ENCODE measurements at places on chromosomes 4 and X.

- no peak overlapping the region for H3K27ac ChIP-seq
- DNase-seq, result no peak
- H3K4me3 ChIP-seq, result no peak overlapping the region
- no peaks in the 10 kb centered on the region for H3K36me3 ChIP-seq
- no peaks in the 10 kb centered on the region for H3K4me1 ChIP-seq
These were observed 36.6 kb upstream of the BTC start for GRCh38 chr4:74830928-74831327.

GRCh38 chr4:158729716-158730559 is 6.7 kb upstream of the PPID start:
- no peak overlapping the region for H3K27ac ChIP-seq
- peaks cover 30% of the 10 kb centered on the region for H3K4me1 ChIP-seq
- H3K4me3 ChIP-seq, result no peak overlapping the region
- DNase-seq, result peak; percentile 28
- no peaks in the 10 kb centered on the region for H3K36me3 ChIP-seq

GRCh38 chr4:67894659-67895058 is 10.9 kb upstream of the TMPRSS11D start:
- no peaks in the 10 kb centered on the region for H3K4me1 ChIP-seq
- DNase-seq, result no peak
- peaks cover 2% of the 10 kb centered on the region for H3K27me3 ChIP-seq
- H3K36me3 ChIP-seq, result no peaks in the 10 kb centered on the region
- no peak overlapping the region for H3K27ac ChIP-seq

- no peaks in the 10 kb centered on the region for H3K4me1 ChIP-seq
- DNase-seq, result no peak
- H3K27me3 ChIP-seq, result peaks cover 5% of the 10 kb centered on the region
These were observed 664.9 kb upstream of the LCORL start for GRCh38 chr4:18686338-18687037.

DNA sequence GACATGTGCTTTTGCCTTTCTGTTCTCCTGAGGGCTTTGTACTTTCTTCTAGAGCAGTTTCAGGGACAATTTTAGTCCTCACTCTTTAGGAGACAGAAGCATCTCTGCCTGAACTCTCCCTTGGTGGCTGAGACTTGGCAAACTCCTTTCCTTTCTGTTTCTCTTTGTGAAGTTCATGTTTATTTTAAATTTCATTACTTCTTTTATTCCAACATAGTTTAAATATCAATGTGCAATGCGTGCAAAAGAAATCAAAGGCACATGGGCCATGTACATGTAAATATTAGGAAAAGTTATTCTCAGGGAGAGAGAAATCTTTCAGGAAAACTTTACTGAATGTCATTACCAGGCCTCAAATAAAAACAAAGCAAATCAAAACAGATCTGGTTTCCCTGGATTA is 177.6 kb downstream of the RNF150 start:
- DNase-seq, result no peak
- no peaks in the 10 kb centered on the region for H3K36me3 ChIP-seq
- H3K27me3 ChIP-seq, result no peaks in the 10 kb centered on the region
- H3K27ac ChIP-seq, result no peak overlapping the region
- no peaks in the 10 kb centered on the region for H3K4me1 ChIP-seq
- no peak overlapping the region for H3K4me3 ChIP-seq

GRCh38 chrX:83510510-83511062 is 2.5 kb downstream of the POU3F4 start:
- no peaks in the 10 kb centered on the region for H3K4me1 ChIP-seq
- no peak overlapping the region for H3K4me3 ChIP-seq
- H3K27me3 ChIP-seq, result peaks cover 29% of the 10 kb centered on the region

GRCh38 chrX:72006461-72006860 is 95.8 kb downstream of the NHSL2 start:
- peaks cover 14% of the 10 kb centered on the region for H3K27me3 ChIP-seq
- no peaks in the 10 kb centered on the region for H3K36me3 ChIP-seq
- H3K4me1 ChIP-seq, result no peaks in the 10 kb centered on the region
- no peak overlapping the region for H3K27ac ChIP-seq
- no peak for DNase-seq

DNA sequence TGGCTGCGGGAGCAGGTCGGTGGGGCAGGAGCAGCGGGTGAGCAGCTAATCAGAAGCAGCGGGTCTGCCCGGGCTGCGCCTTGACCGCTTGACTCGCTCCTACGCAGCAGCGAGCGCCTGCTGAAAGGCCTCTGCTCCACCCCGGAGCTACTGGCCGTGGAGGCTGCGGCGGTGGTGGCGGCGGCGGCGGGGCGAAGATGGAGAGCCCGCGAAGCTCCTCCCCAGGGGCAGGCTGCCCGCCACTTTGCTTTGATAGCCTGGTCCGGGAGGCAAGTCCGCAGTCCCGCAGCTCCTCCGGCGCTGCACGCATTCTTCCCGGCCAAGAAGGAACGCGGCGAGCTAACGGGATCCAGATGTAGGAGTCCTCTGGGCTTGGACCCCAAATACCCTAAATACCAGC is 36.7 kb downstream of the PJA1 start:
- H3K36me3 ChIP-seq, result no peaks in the 10 kb centered on the region
- no peak for DNase-seq
- H3K4me1 ChIP-seq, result no peaks in the 10 kb centered on the region
- no peak overlapping the region for H3K4me3 ChIP-seq

- H3K27ac ChIP-seq, result no peak overlapping the region
- H3K4me1 ChIP-seq, result peaks cover 7% of the 10 kb centered on the region
- H3K27me3 ChIP-seq, result peaks cover 9% of the 10 kb centered on the region
- no peak for DNase-seq
These were observed 19.6 kb upstream of the PBDC1 start for GRCh38 chrX:76153221-76153620.

- H3K36me3 ChIP-seq, result no peaks in the 10 kb centered on the region
- no peaks in the 10 kb centered on the region for H3K27me3 ChIP-seq
- no peaks in the 10 kb centered on the region for H3K4me1 ChIP-seq
- H3K27ac ChIP-seq, result no peak overlapping the region
These were observed 32.4 kb downstream of the MAGEC1 start for GRCh38 chrX:141936080-141936479.

GRCh38 chr4:3489451-3489962 is 26.4 kb downstream of the DOK7 start:
- H3K36me3 ChIP-seq, result no peaks in the 10 kb centered on the region
- no peak for DNase-seq
- no peaks in the 10 kb centered on the region for H3K4me1 ChIP-seq
- no peak overlapping the region for H3K4me3 ChIP-seq

DNA sequence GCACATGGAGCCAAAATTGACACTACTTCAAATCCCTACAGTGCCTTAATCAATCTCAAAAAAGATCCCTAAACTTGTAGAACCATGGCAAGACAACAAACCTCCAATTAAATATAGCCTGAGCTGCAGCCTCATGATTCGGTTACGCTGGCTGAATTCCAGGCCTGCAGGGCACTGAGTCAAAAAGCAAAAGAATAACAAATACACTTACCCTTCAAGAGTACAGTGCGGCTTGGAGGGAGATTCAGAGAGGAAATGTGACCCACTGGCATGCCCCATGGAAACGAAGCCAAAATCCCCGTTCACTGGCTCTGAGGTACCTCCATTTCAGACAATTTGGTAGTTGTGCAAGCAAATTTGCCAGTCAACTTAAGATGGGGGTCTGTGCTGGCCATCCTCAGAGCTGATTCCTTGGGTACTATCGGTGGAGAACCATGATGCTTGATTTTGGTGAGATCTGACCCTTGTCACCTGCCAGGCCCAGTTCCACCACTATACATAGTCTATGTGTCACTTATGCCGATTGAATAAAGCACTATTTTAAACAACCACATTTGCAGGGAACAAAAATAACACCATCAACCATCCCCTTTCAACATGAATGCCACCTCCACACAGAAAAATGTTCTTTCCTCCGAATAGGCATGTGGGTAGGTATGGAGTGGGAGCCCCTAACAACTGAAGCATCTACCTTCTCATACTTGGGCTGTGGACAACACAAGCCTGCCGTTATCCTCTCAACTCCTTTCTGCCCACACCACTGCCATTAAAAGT is 2.1 kb downstream of the C4orf54 start:
- no peak for DNase-seq
- H3K27me3 ChIP-seq, result no peaks in the 10 kb centered on the region
- H3K4me1 ChIP-seq, result no peaks in the 10 kb centered on the region
- H3K36me3 ChIP-seq, result no peaks in the 10 kb centered on the region

DNA sequence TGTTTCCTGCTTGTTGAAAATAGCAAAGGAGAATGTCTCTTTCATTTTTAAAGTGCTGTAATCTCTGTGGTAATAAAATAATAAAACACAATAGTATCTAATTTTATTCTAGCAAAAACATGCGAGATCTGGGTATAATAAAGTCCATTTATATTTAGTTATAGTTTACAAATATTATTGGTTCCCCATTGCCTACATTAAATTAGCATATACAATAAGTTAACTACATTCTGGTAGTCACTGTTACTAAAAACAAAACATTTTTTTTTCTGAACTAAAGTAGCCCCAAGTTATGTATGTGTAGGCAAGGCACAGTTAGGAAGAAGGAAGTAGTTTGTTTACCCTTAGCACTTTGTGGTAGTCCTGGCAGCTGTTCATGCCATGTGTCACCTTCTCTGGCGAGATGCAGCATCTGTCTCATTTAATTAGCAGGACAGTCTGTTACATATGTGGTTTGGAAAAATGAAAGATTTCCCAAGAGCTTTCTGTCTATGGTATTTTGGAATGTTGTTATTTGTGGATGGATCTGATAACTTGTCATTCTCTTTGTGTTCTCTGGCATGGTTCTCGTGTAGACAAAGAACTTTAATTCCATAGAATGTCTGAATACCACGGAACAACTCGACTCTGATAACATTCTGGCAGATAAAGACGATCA is 231.3 kb upstream of the PITX2 start:
- no peaks in the 10 kb centered on the region for H3K27me3 ChIP-seq
- H3K36me3 ChIP-seq, result no peaks in the 10 kb centered on the region
- no peaks in the 10 kb centered on the region for H3K4me1 ChIP-seq
- no peak overlapping the region for H3K4me3 ChIP-seq

- no peak for DNase-seq
- H3K4me1 ChIP-seq, result peaks cover 59% of the 10 kb centered on the region
- no peak overlapping the region for H3K4me3 ChIP-seq
- peak overlapping the region; percentile 25 for H3K27ac ChIP-seq
- peaks cover 4% of the 10 kb centered on the region for H3K36me3 ChIP-seq
These were observed 136.9 kb downstream of the TSPAN5 start for GRCh38 chr4:98521486-98521885.

GRCh38 chrX:10244915-10245622 is 88.3 kb downstream of the CLCN4 start:
- no peaks in the 10 kb centered on the region for H3K4me1 ChIP-seq
- no peak overlapping the region for H3K27ac ChIP-seq
- H3K36me3 ChIP-seq, result no peaks in the 10 kb centered on the region
- no peak for DNase-seq
- H3K4me3 ChIP-seq, result no peak overlapping the region
- H3K27me3 ChIP-seq, result no peaks in the 10 kb centered on the region

DNA sequence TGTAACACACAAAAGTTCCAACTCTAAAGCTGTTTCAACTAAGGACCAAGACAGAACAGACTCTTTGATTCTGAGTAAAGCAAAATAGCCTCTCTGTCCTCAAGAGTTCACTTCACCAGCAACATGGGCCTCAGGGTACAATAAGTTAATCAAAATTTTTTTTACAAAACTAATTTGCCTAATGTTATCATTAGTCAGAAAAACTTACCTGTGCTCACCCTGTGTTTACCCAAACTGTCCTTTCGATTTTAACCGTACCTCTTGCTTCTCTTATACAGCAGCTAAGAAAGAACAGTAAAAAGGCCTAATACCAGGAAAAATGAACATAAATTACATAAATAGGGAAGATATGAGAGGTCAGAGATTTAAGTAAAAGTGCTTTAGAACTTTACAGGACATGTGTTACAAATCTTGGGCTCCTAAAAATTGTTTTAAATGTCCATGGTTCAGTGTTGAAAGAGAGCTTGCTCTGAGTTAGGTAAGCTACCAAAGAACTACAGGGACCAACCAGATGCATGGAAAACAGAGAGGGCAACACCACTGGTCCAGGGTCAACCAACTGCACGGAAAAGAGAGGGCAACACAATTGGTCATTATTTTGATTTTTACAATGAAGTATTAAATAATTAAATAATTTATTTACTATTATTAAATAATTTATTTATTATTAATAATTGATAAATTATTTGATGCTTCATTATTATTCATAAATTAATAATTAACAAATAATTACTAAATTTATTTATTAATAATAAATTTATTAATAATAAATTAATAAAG is 73.1 kb downstream of the FAT1 start:
- H3K4me3 ChIP-seq, result no peak overlapping the region
- no peaks in the 10 kb centered on the region for H3K4me1 ChIP-seq
- DNase-seq, result no peak

DNA sequence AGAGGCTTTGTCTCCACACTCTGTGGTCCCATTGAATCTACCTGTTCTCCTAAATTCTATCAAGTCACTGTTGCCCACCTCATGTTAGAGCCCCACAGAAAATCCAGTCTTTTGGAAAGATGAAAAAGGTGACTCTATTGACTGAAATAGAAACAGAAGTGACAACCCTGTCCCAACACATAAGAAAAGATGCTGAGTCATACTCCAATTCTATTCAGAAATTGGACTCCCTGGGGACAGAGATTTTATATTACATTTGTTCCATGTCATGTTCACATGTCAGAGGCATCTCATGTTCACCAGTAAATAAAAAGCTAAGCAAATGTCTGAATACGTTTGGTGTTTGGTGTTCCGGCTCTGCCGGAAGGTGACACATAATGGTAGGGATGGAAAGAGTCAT is 2.9 kb upstream of the GRPR start:
- H3K4me1 ChIP-seq, result peaks cover 17% of the 10 kb centered on the region
- H3K27ac ChIP-seq, result no peak overlapping the region
- H3K27me3 ChIP-seq, result peaks cover 21% of the 10 kb centered on the region
- no peak for DNase-seq

- no peak overlapping the region for H3K27ac ChIP-seq
- no peaks in the 10 kb centered on the region for H3K36me3 ChIP-seq
- no peak overlapping the region for H3K4me3 ChIP-seq
These were observed 168.9 kb downstream of the AMELX start for GRCh38 chrX:11462136-11462535.

DNA sequence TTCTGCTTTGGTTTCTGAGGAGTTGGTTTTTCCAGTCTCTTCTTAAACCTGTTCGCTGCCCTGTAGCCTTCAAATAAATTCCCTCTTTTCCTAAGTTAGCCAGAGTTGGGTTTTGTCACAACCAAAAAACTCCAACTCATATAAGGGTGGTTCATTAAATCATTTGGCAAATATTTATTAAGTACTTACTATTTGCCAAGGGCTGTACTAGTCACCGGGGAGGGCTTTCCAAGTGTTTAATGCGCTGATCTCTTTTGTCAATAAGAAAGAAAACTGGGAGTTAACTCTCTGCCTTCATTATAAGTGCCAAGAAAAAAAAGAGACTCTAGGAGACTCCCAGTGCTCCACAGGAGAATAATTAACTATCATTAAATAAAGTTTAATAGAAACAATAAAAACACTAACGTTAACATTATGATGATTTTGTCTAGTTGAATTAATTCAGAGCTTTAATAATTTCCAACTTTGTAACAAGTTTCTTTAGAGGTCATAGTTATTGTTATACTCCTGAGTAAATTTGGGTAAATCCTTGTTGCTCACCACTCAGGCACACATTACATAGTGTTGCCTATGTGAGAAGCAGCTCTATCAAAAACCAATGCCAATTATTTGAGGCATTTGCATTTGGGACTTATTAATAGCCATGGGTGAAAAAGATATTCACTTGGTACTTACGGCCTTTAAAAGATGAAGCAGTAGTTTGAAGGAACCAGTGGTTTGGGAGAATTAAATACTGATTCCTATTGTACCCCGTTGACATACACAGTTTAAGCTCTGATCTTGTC is 122.5 kb upstream of the TEX13D start:
- peaks cover 26% of the 10 kb centered on the region for H3K4me1 ChIP-seq
- no peak overlapping the region for H3K4me3 ChIP-seq
- peaks cover 5% of the 10 kb centered on the region for H3K27me3 ChIP-seq
